ENCODE measurements at places on chromosomes 7 and 10.
A peak's percentile ranks its signal among the peaks of the same experiment; 100 is the strongest.

DNA sequence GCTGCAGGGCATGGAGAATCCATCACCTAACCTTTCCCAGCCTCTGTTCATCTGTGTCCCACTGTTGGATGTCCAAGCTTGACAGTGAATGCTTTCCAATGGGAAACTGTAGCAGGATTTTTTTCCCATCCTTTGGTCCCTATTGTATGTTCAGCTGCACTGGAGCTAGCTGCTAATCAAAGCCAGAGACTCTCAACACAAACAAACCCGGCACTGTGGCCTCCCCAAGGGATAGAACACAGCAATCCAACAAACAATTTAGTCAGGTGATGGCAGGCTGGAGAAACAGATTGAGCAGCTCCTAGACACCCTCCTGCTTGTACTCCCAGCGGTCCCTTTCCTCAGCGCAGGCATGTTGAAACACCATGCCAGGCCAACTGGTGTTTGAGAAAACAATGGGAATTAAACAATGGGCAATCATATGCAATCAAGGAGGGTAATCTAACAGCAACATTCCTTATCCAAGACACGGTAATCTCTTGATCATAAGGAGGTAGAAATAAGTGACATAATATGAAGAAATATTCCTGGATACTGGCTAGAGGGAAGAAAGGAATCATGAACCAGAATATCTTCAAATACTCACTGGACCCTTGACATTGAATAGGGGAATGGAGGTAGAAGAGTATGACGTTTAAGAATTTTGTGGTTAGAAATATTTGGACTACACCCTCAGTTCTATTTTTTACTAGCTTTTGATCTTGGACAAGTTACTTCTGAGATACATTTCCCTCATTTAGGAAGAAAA, 15.0 kb downstream of the PTN start:
- no peak for DNase-seq

DNA sequence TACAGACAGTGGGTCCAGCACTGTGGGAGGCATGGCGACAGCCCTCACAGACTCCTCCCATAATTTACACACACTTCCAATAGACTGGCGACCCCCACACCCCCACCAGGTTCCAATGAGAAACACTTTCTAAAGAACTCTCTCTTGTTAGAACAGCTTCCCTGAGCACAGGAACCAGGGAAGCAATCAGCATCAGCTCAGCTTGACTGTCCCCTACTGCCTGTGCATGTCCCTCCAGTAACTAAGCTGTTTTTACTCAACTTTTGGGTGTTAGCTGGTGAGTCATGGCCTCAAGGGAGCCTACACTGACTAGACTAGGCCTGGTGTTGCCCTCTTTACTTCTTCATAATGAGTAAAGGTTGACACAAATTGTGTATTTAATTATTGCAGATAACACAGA, 32.6 kb upstream of the HERPUD2 start:
- no peak for DNase-seq

GRCh38 chr10:88810196-88810961, 7.8 kb downstream of the LIPM start:
- DNase-seq = peak; percentile 57

- no peak for DNase-seq
These were observed 19.7 kb downstream of the MET start for GRCh38 chr7:116691664-116692063.

DNA sequence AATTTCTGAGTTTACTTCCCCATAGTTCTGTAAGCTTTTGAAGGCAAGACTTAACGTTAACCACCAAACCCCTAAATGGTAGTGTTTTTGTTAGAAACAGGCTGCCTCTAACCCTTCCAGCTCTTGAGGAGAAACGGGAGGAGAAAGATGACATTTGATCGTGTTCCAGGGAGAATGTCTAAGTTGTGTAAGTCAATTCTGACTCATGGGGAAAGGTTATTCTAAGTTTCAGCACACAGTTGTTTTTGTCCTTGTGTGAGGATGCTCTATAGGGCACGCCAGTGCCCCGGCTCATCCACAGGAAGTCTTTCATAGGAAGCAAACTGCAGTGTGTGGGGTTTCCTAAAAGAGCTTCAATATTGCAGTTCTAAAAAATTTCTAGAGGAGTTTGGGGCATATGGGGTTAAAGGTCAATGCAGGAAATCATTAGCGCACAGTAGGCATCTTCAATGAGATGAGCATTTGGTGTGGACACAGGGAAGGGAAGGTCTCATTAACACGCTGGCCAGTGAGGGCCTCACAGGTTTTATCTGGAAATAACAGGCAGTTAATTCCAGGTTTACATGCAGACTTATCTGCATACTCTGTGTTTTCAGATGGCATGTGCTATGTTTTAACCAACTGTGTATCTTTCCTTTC, 638.2 kb upstream of the IGFBP3 start:
- DNase-seq = no peak

GRCh38 chr10:70087616-70088307, 35.1 kb downstream of the MACROH2A2 start:
- no peak for DNase-seq

DNA sequence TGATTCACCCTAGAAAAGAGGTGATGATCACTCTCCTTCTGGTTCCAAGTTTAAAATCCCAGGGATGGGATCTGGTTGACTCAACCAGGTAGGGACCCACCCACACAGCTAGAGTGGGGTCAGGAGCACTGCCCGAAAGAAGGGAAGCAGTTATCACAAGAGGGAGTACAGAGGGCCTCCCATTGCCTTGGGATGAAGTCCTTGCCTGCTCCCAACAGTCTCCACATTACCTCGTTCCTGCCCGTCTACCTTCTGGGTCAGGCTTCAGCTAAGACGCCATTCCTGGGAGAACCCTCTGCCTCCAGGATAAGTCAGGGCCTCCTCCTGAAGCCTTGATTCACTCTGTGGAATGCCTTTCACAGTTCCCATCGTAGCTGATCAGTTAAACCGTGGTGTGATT, 23.8 kb downstream of the ZMIZ2 start:
- DNase-seq = no peak

DNA sequence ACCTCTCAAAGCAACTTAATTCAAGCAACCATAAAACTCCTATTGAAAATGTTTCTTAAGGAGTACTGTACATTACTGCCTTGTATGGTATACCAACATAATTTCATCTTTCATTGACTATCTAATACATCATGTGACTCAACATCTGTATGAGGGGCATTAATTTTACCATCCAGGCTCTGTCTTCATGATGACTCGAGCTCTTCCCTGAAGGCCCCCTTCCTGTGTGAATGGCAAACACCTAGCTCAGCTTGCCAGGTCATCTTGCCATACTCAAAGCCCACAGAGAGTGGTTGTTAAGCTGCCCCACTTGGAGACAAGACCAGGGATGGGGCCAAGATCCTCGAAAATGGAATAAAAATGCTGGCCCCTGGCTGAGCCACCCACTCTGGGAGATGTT, 82.4 kb downstream of the SGMS1 start:
- DNase-seq = no peak

- no peak for DNase-seq
These were observed 15.2 kb downstream of the MYO1G start for GRCh38 chr7:44963364-44964290.
